Stimulated activated CD8-positive, alpha-beta memory T cell treated with anti-CD3 and anti-CD28 coated beads, Interleukin-15, amount 100 ng/mL, for 24 hours (primary cell): ENCODE measurements at places on chromosomes 3 and 15.

DNA sequence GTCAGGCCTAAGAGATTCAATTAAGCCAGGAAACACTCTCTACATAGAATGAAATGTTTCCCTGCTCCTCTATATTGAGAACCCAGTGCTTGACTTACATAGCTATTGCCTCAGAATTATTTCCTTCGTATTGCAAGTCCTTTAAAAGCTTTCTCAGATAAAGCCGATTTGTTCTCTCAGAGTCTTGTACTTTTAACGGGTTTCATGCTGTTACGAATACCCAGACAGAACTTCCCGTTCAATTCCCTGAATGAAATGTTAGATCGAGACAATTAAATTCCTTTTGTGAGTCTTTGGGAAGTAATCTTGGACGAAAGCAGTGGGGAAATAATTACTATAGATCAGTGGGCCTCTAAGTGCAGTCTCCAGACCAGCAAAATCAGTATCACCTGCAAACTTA lies 102.8 kb upstream of the CHL1 start:
- no peak for DNase-seq

DNA sequence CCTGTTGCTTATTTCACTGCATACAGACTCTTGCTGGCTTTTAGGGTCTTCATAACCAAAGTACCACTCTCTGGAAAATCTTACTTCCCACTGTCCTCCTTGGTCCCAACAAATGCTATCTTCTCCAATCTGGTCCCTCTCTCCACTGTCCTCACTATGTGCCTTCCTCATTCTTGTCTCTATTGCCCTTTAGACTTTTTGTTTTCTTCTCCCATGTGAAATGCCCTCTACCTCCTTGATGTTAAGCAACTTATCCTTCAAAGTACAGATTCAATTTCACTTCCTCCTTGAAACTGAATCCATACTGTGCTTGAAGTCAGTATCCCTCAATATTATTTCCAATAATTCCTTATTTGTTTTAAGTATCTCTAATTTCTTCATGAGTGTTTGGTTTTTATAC lies 60.8 kb downstream of the CGGBP1 start:
- DNase-seq: no peak

DNA sequence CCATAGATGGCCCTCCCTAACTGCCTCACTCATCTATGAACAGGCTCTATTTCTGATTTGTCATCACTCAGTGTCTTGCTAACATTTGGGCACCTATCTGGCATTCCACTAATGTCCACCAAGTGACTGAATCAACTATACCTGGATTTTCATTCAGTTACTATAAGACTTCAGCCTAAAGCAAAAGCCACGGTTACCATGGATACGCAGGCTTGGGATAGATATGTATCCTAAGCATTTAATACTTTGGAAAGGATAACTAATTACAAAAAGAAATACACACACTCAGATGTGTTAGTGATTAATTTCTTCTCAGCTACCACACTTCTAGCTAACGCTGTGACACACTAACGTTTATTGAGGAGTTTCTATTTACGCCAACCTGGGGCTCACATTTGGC lies 899.5 kb upstream of the CFAP20DC start:
- no peak for DNase-seq

DNA sequence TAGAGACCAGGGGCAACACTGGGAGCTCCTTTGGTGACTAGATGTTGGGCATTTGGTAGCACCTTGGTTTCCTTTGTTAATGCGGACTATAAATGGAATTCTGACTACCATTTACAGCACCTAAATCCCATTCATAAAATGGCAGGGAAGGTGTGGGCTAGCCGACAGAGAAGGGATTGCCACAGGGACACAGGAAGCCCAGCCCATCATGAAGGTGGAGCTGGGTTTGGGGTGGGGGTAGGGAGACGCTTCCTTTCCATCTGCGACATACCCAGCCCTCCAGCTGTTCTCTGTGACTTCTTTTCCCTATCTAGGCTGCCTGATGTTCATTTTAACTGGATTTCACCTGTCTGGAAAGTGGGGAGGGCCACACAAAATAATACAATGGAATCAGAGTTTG lies 21.0 kb downstream of the ABHD2 start:
- no peak for DNase-seq

DNA sequence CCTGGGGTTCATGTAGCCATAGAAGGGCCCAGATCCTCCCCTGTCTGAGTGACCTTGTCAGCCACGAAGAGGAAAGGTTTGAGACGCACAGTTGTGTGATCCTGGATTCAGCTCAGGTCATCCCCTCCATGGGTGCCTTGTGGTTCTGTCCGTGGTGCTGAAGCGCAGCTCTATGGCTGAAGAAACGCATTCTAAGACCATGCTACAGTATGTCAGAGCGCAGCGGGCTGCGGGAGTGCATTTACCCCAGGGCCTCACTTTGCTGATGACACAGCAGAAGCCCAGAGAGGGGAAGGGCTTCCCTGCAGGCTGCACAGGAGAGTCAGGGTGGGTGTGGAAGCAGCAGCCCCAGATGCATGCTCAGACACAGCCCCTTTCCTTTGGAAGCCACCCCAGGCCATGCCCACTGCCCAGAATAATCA lies 68.8 kb upstream of the IQSEC1 start:
- DNase-seq: no peak

DNA sequence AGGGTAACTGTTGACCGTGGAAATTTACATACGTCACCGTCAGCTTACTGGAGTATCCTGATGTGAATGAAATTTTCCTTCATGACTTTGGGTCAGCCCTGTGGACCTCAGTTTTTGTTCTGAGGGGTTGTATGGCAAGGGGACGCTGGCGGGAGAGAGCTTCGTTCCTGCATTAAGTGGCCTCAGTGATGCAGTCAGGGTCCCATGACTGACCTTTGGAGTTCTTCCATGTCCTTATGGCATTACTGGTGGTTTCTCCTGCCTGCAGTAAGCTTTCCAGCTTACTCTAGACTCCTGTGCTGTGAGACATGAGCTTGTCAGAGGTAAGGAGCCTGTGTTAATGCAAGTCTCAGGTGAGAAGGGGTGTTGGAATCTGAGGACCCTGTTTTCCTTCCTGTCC lies 1.8 kb downstream of the CD276 start:
- no peak for DNase-seq

DNA sequence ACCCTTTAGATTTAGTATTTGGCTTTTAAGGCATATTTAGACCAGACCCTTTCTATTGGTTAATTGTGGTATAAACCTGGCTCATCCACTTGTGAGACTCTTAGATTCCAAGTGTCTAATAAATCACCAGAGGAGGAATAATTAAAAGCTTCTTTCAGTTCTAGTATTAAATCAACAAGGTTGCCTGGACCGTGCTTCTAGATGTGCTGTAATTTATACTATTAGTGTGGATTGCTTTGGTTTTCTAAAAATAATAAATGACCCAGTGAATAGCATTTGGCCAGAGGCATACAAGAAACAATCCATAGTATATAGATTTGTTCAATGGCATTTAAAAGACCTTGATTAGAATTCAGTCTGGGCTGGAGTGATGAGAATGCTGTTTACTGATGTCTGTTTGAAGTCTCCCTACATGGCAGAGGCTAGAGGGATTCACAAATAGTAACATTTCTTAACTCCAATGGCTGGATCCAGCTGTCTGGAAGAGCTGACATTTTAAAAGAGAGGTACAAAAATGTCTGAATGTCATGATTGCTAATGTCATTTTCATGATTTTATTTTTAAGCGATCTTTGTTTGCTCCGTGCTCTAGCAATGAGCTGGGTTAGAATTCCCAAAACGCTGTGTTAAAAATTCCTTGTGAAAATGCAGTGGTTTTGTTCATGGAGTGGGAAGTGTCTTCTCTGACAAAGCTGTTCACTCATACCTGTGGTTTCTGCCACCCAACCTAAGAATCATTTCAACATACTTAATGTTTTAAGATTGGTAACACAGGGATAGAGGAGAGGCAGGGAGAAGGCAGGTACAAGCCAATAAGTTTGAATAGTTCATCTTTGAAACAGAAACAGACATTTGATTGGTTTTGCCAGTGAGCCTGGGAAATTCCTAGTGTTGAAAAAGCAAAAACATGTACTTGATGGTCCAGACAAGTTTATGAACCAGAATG lies 89.9 kb downstream of the RBMS3 start:
- no peak for DNase-seq

GRCh38 chr3:143187111-143187510 lies 67.5 kb downstream of the CHST2 start:
- DNase-seq: no peak

DNA sequence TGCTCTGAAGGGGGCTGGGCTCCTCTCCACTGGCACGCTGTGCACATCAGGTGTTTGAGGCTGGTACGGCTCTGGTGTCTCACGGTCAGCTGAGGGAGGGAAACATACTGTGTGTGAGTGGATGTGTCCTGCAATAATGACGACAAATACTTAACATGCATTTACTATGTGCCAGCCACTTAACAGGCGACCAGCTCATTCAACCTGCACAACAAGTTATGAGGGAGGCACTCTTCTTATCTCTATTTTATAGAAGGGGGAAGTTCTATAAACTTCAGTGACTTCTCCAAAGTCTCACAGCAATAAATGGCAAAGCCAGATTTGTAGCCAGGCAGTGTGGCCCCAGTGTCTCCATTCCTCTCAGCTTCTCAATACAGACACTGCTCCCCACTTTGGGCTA lies 83.1 kb upstream of the LINGO1 start:
- DNase-seq: no peak

GRCh38 chr3:124092811-124093210 lies 100.9 kb upstream of the ROPN1 start:
- DNase-seq: no peak
